ENCODE measurements at places on chromosomes 16 and 17. TPM values are rescaled to one million over a fixed set of nuclear protein-coding genes. Genes with fewer than 3 reads are reported as not detected.

Gene MYO1D
- total RNA-seq = 32.1 TPM

Gene CACNG5
- not detected for total RNA-seq

Gene TOM1L2
- 33.9 TPM for total RNA-seq

Gene GDPD3
- total RNA-seq = 1.0 TPM

Gene SYCE1L
- 0.33 TPM for total RNA-seq

Gene NPIPB9
- total RNA-seq = 1.7 TPM

Gene SERPINF2
- total RNA-seq = under 0.01 TPM

Gene AXIN2
- total RNA-seq = 1.8 TPM

Gene KCNJ18
- total RNA-seq = not detected

Gene CMTM2
- total RNA-seq = not detected

Gene ABCC11
- 0.17 TPM for total RNA-seq

Gene BMERB1
- total RNA-seq = 39.1 TPM

Gene PPP1R1B
- 0.26 TPM for total RNA-seq

Gene KRT24
- not detected for total RNA-seq

Gene CCL16
- not detected for total RNA-seq

Gene RAPGEFL1
- 1.2 TPM for total RNA-seq

Gene TNP2
- not detected for total RNA-seq

Gene C16orf92
- total RNA-seq = not detected

Gene CSF3
- total RNA-seq = not detected

Gene TNFRSF12A
- total RNA-seq = 196 TPM

Gene MYCBPAP
- total RNA-seq = 2.3 TPM

Gene MYH2
- total RNA-seq = not detected

Gene CARHSP1
- 108 TPM for total RNA-seq

Gene ZFP1
- total RNA-seq = 9.8 TPM

Gene FOXF1
- total RNA-seq = 31.5 TPM

Gene METTL23
- total RNA-seq = 26.4 TPM

Gene INCA1
- total RNA-seq = 0.33 TPM

Gene PRRT2
- 2.1 TPM for total RNA-seq

Gene KRTAP4-3
- total RNA-seq = not detected

Gene ABCC12
- total RNA-seq = not detected

Gene SLFN12L
- 0.17 TPM for total RNA-seq

Gene TEX19
- total RNA-seq = not detected

Gene MAPT
- total RNA-seq = 0.51 TPM

Gene HBZ
- total RNA-seq = not detected

Gene SLC47A1
- 0.26 TPM for total RNA-seq

Gene DRC3
- 0.33 TPM for total RNA-seq

Gene P2RX5
- total RNA-seq = 0.99 TPM

All from fibroblast of lung (primary cell).